ENCODE measurements at places on chromosomes 1 and 21.
A peak's percentile ranks its signal among the peaks of the same experiment; 100 is the strongest.

GRCh38 chr21:31952828-31953227 lies 80.0 kb downstream of the HUNK start:
- no peak for DNase-seq

DNA sequence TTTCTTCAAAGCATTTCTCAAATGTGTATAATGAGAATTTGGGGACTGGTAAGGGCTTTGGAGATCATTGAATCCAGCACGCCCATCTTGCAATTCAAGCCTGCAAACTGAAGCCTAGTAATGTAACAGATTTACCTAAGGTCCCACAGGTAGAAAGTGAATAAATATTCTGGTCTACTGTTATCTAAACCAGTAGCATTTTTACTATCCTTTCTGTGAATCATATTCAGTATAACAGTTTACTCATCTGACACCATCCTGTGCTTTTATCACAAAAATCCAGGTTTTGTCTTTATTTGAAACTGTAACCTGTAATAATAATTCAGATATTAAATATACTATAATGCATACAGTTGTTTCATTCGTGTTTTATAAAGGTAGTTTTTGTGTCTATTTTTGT lies 17.4 kb downstream of the KCNA3 start:
- DNase-seq: no peak

DNA sequence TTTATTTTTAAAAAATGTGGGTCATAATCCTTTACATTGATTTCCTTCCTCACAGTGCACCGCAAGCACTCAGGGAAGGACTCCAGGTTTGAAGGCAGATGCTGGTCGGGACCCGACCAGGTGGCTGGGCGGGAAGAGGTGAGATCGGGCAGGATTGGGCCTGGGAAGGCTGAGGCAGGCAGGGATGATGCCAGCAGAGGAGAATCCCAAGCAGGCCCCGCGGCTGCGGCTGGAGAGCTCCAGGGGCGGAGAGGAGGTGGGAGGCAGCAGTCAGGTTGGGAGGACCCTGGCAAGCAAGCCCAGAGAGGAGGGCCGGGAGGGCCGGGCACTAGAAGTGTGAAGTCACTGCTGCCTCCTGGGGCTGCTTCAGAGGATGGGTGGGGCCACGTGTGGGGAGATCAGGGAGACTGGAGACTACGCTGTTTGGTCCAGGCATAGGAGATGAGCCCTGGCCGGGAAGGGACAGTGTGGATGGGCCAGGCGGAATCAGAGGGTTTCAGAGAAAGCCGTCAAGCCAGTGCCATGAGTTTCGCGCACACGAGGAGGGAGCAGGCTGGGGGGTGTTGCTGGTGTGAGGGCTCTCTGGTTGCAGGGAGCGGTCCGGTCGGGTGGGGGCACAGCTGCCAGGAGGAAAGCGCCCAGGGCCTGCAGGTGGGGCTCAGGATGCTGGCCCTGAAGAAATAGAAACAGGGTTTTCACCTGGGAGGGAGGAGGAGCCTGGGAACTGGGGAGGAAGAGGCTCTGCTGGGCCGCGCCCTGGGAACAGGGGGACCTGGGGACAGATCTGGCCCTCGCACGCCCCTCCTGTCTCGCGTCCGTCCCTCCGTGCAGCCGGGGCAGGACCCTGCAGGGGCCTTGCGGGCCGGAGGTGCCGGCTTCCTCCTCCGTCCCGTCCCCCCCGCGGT lies 888 bp upstream of the COL18A1 start:
- no peak for DNase-seq

GRCh38 chr1:85465099-85465785 lies at the start of gene DDAH1:
Gene DDAH1, minus strand, starts transcription at chr1:85465159. Its CDS starts 114 bp downstream, at chr1:85465045.
- DNase-seq: no peak

DNA sequence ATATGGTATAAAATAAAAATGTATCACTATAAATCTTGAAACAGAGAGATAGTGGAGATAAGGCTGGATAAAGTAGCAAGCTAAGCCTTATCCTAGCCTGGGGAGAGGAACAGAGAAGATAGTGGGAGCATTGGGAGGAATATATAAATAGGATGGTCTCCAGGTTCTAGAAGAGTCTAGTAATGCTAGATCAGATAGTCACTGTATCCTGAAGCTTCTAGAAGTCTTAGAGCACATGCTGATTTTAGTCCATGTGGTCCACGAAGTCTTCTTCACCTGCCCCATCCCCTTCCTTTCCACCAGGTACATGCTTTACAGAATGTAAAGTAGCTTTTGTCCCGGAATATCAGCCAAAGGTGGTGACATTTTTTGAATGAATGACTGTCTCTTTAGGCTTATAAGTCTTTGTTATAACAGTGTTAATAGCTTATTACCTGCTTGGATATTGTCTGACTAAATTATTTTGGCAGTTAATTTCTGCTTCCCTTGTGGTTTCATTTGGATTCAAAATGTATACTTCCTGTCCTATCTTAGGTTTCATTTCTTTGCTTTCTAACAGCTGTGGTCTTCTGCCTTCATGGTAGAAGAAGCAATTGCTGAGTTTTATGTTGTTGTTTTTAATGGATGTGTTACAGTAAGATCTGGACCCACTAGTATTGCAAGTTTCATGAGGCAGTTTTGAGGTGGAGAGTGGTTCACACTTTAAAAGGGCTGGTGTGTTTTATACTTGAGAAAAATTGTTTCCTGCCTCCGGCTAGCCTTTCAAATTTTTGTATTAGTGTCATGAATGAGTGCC lies 5.9 kb downstream of the SMG7 start:
- no peak for DNase-seq

DNA sequence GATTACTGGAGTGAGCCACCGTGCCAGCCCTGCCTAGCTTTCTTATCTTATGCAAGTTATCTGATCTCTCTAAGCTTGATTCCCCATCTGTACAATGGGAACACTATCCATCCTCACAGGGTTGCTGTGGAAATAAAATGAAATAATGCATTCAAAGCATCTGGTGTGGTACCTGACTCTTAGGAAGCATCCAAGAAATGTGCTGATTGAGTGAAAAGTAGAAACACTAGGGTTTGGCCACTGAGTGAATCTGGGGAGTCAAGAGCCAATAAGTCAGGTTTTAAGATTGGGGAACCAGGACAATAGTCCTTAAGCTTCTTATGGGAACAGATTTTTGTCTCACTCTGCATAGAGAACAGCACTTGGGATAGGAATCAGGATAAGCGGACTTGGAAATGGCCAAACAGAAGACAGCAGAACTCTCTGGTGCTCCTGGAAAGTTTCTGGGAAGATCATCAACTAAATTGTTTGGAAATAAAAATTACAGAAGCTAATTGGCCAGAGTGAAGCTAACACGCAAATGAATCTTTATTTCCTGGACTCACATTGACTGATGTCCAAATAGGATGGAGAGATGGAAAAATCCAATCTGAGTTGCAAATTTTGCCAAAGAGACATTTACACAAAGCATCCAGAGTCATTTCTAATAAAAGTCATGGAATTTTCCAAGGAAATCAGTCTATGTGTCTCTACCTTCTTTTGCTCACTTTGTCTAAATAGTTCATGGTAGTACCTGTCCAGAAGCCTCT lies 3.3 kb downstream of the PAFAH2 start:
- no peak for DNase-seq

DNA sequence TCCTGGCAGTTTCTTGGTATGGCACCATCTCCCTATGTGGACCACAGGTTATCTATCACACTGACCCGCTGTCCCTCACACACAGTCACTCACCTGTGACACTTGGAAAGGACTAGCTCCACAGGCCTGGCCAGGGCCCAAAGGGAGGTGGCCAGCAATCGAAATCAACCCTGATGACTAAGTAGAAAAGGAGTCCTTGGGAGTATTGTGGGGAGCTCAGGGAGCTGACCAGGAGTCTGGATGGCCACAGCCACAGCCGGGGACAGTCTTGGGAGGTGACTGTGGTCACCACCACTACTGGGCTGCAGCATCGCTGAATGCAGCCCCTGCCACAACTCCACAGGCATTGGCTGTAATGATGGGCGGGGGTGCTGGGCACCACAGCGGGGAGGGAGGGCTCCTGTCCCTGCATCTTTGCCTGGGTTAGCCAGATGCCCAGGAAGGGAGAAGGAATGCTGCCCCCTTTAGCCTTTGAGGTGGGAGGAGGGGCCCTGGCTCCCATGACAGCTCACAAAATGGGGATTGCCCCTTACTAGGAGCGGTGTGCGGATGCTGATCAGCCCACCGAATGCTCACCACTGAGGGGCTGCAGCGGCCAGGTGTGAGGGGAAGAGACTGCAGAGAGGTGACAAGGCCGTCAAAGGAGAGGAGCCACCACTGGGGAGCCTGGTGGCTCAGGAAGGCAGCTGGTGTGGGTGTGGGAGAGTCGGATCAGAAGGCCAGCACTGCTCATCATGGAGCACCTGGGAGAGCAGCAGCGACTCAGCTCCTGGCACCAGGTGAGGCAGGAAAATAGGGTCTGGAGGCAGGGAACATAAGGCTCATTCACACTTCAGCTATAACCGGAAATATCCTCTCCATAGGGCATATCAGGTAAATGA lies 61.3 kb downstream of the H3-3A start:
- DNase-seq: no peak

DNA sequence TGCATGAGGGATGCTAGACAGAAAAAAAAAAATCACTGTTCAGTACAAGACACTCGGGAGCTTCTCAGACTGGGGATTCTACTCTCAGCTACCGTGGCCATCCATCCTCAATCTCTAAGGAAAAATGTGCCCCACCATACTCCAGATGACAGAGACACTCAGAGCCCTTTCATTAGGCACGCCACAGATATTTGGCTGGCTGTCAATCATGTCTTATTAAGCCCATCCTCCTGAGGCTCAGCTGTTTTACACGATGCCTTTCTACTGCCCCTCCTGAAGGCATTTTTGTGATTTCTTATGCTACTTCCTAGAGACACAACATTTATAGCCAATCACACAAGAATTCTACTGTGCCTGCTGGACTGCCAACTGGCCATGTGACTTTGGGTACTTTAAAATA lies 92.9 kb downstream of the KIF14 start:
- DNase-seq: no peak

- DNase-seq: peak; percentile 8
Measured at GRCh38 chr1:84078108-84078841, 65.8 kb upstream of the PRKACB start.

DNA sequence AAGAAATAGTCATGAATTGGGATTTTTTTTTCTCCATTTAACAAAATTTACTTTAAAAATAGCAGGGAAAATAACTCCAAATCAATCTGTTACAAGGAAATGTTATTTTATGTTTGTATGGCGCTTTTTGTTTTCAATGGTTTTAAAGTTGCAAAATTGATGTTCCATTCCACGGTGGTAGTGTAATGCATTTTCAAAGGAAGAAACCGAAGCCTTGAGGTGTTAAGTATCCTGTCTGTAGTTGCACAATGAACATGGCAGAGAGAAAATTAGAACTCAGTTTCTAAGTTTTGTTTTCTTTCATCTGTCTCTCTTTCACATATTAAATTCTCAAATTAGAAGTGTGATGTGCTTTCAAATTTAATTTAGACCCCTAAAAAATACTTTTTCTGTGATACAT lies 841.8 kb downstream of the USP25 start:
- no peak for DNase-seq

DNA sequence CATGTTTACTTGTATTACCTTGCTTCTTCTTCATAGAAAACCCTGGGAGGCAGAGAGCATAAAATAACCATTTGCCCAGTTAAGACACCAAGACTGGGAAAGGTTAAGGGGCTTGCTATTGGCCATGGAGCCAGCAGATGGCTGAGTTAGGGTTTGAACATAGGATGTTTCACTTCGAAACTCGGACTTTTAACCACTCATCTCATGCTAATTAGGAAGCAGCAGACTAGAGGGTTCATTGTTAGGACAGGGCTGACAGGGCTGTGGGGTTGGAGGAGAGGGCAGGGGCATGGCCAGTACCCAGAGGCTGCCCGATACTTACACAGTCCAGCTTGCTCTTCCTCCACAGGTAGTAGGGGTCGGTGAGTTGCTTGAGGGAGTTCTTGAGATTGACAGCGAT lies 17.0 kb downstream of the SLC26A9 start:
- no peak for DNase-seq

DNA sequence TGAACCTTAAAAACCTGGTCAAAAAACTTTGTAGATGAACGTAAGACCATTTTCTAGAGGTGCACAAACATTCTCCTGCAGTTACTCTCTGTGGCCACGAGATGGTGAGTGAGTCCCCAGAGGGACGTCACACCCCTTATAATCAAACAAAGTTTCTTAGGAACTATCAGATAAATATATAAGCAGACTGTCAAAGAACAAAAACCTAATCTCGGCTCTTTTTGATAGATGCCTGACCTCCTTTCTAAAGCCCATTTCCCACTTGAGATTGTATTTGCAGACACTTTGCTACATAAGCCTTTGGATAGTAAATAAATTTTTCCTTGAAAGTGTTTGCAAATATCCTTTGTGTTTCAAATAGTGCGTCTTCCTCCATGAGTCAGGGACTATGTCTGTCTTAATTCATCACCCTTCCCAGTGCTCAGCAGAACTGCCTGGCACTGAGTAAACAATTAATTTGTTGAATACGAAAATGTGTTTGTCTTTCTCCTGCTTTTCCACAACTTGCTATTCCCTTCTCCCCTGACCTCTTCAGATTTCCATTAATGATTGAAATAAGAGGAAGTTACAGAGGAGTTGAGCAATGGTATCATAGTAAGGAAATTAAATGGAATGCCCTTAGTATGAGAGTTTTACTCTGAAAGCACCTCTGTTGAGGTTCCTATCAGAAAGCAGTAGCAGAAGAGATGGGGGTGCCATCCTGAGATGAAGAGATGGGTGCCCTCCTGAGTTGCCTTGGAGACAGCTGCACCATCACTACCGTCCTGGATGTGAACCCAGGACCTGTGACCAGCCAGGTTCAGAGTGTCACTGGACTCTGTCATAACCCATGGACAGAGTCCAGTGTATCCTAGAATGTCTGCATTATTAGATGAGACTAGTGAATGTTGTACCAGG lies 57.8 kb upstream of the RAVER2 start:
- DNase-seq: no peak

DNA sequence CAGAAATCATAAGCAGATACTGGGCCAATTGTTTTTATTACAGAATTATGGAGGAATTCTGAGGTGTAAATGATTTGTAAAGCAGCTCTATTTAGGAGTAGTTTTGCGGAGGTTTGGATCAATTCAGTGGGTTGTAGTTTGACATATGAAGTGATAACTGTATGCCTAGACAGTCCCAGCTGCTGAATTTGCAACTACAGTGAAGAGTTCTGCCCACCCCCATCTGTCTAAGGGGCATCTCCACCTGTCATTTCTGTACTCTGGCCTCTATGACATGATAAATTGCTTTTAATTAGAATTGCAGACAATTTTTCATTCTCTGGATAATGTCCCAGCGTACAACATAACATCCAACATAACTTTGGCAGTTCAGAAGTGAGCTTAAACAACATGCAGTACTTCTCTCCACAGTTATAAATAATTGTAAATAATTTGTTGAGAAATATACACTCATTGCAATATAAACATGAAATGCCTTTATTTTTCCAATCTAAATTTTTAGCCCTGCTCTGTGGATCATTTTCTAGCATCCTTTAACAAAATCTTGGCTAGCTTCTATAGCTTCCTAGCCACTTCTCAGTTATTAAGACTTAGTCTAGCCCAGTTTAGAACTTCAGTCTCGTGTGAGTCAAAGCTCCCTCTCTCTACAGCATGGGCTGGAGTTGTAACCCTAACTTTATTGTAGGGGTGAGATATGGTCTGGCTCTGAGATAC lies 52.3 kb downstream of the PDE4B start:
- no peak for DNase-seq

Measured in activated CD4-positive, alpha-beta T cell treated with anti-CD3 and anti-CD28 coated beads, Interleukin-2, amount 50 U/mL, for 4 hours (primary cell).